ENCODE measurements at places on chromosomes 2 and 18. TPM values are rescaled to one million over a fixed set of nuclear protein-coding genes. Genes with fewer than 3 reads are reported as not detected.

DNA sequence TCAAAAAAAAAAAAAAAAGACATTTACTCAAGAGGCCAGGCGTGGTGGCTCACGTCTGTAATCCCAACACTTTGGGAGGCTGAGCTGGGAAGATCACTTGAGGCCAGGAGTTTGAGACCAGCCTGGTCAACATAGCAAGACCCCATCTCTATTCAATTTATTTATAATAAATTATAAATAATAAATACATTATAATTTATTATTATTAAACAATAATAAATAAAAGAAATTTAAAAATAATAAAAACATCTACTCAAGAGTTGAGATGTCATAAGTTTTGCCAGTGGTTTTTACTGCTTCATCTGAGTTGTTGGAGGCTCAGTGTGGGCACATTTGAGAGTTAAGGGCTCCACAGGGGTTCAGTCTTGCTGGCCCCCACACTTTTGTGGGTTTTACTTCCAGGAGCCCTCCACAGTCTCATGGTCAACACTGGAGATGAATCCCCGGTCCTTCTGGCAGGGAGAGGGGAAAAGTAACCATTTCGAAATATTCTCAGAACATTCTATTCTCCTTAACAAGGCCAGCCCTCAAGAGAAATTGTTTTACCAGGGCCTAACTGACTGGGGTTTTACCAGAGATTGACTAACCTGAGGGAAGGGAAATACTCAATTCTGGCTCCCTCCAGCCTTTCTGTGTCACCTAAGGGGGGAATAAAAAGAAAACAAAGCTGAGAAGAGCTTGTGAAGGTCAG, 51.6 kb upstream of the NCOA1 start:
- no peak for DNase-seq

Gene HADHB
- total RNA-seq: 26.1 TPM

DNA sequence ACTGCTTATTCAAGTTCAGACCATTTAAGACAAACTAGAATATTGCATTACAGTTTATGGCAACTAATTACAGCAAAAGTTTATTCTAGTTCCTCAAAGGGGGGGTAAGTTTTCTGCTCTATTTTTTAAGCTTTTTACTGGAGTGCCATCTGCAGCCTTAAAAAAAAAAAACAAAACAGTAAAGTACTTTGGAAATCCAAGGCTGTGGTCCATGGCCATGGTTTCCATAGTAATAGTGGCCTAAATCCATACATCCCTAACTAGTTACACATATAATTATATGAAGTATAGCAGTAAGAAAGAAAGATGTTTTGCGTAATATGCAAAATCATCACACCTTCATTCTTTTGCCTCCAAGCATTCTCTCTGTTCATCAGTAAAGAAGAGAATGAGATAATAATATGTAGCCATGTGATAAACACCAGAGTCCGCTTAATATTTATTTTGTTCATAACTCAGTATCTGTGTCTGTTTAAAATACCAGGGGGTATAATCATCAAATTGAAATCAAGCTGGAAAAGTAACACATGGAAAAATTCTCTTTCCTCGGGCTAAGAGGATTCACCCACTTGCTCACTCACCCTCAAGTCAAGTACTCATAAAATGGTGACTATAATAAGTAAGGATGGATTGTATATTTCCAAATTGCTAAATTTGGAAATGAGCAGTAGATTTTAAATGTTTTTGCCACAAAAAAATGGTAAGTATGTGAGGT, 301.1 kb upstream of the RND3 start:
- no peak for DNase-seq

Gene NEDD4L
- 10.9 TPM for total RNA-seq

- DNase-seq: no peak
These were observed 143.3 kb downstream of the FTCDNL1 start for GRCh38 chr2:199707593-199708185.

- no peak for DNase-seq
These were observed 86.9 kb downstream of the RAPGEF4 start for GRCh38 chr2:172822585-172822984.

Gene CRYBA2
- not detected for total RNA-seq

Measured in CD8-positive, alpha-beta T cell (primary cell).